ENCODE measurements at places on chromosomes 3 and 15. TPM values are rescaled to one million over a fixed set of nuclear protein-coding genes. Genes with fewer than 3 reads are reported as not detected.
A peak's percentile ranks its signal among the peaks of the same experiment; 100 is the strongest.

Gene FAM107A
- total RNA-seq, result not detected

Gene KLHL6
- 0.67 TPM for total RNA-seq

- no peak for DNase-seq
These were observed 2.8 kb downstream of the HES1 start for GRCh38 chr3:194138732-194139070.

Gene STRIT1
- not detected for total RNA-seq

Gene RASGRF1
- 0.33 TPM for total RNA-seq

Gene LIPH
- 0.38 TPM for total RNA-seq

GRCh38 chr3:170522201-170522600, 63.7 kb downstream of the SLC7A14 start:
- DNase-seq, result no peak

Gene SEMA3B
- 23.9 TPM for total RNA-seq

- no peak for DNase-seq
These were observed 505.6 kb upstream of the THBS1 start for GRCh38 chr15:39075311-39075710.

DNA sequence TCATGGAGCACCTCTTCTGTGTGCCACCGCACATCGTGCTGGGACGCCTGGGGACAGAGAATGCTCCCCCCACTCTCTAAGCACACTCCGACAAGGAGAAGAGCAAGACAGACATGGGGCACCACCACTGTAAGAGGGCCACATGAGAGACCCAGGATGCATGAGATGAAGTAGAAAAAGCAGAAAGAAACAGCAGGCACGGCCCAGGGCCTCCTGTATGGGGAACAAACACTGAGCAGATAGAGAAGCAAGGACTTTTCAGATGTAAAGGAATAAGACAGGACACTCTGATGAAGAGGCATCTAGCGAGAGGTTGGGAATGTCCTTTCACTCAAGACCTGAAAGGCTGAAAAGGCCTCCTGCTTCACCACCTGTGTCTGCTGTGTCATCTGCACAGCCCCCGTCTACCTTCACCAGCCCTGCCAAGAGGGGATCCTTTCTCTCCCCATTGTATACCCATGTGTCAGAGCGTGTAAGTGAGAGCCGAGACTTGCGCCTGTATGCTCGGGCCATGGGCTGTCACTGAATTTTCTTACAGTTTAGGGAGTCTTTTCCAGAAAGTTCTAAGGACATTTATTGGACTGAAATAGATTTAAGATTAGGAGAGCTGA, 125.6 kb downstream of the LRRK1 start:
- no peak for DNase-seq

- DNase-seq, result no peak
These were observed 1.2 kb upstream of the CAV3 start for GRCh38 chr3:8732413-8732812.

Gene AMT
- 1.2 TPM for total RNA-seq

GRCh38 chr15:48925714-48926223, 38.0 kb downstream of the SHC4 start:
- DNase-seq, result peak; percentile 97

GRCh38 chr15:60374628-60375081, 23.1 kb downstream of the ANXA2 start:
- peak; percentile 96 for DNase-seq

Gene GATA2
- total RNA-seq, result not detected

Gene ROBO2
- total RNA-seq, result not detected

DNA sequence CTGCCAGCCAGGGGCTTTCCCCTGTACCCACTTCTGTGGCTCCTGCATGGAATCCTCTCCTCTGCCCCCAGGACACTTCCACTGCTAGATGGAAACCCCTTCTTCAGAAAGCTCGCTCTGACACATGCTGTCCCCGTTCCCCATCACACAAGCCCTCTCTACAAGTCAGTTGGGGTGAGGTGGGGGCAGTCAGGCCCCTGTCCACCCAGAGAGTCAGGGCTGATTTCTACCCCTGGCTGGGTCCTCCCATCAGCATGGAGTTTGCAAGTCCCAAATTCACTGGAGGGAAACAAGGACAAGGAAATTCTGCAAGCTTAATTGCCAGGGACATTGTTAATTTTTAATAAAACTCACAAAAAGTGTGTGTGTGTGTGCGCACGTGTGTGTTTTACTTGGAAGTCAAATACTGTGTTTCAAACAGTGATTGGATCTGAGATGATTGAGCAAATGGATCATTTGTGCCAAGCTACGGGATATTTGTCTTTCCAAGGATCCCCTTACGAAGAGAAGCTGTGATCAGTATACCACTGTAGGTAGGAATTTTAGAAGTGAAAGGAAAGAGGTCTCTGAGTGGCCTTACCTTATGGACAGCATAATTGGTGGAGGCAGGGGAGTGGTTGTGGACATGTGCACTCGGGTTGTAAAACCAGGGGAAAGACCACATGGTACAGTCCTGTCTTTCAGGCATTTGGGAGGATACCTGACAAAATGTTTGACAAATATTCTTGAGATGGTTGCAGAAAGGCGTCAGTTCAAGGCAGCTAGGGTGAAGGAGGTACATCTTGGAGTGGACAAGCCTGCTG, 1.5 kb upstream of the AMOTL2 start:
- DNase-seq, result no peak

GRCh38 chr15:99718421-99718820, 14.8 kb downstream of the LYSMD4 start:
- no peak for DNase-seq

Gene TRPM1
- total RNA-seq, result not detected

DNA sequence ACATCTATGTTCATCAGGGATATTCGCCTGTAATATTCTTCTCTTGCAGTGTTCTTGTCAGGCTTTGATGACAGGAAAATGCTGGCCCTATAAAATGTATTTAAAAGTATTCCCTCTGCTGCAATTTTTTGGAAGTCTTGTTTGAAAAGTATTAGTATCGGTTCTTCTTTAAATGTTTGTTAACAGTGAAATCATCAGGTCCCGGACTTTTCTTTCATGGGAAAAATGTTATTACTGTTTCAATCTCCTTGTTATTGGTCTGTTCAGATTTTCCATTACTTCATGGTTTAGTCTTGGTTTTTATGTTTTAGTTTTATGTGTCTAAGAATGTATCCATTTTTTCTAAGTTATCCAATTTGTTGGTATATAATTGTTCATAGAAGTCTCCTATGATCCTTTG, 225.6 kb downstream of the RBMS3 start:
- DNase-seq, result no peak

Gene NUSAP1
- total RNA-seq, result 3.7 TPM

Gene BLM
- 9.2 TPM for total RNA-seq

Gene INAFM2
- total RNA-seq, result 21.0 TPM

GRCh38 chr3:112074616-112075497, 11.3 kb upstream of the C3orf52 start:
- peak; percentile 100 for DNase-seq

DNA sequence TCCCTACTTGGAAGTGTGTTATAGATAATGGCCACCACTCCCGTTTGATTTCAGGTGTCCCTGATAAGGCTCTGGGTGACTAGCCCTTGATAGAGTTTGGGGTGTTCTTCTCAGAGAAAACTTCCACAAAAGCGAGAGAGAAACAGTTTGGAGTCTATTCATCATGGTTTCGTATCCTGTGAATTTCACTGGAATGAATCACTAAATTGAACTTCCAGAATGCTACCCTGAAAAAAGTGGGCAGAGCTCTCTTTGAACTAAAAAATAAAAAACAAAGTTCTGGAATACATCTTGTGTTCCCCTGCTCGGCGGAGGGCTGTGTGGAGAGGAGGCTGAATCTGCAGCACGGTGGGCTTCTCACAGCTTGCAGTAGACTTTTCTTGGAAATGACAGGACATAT, 52.8 kb upstream of the FAM98B start:
- peak; percentile 4 for DNase-seq

GRCh38 chr15:71601038-71601834, 209.1 kb upstream of the NR2E3 start:
- no peak for DNase-seq

- no peak for DNase-seq
These were observed 906.7 kb downstream of the IGSF11 start for GRCh38 chr3:118127992-118128391.

Gene NRG4
- total RNA-seq, result 0.33 TPM

DNA sequence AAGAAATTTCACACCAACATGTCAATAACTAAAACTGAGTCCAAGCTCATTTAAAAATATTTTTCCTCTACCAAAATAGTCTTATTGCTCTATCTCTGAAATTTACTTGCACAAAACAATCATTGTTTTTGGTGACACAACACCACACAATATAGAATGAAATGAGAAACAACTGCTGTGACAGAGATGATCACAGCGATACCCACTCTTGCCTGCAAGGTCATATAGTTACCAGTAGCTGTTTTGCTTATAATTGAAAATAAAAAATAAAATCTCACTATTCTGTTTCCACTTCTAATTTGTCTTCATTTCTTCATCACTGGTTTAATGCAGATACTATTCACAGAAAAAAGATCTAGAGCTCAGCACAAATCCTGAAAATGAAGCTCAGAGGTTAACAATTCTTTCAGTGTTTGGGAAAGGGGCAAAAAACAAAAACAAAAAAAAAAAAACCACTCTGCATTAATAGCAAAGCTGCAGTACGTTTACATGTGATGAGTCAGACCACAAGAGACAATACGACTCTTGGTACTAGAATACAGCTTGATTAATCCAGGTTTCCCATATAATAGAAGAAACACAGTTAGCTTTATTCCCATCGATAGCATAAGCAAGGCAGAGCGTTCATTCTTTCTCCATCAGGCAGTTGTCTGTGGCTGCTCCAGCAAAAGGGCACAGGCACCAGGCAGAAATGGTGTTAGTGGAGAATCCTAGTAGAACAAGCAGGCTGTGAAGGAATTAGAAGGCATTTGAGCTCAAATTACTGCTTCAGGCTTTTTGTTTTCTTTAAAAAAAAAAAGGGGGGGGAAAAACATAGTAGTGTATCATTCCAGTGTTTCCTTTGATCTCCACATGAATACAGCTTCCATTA, 773 bp downstream of the ANKRD28 start:
- peak; percentile 75 for DNase-seq

- no peak for DNase-seq
These were observed 79.9 kb downstream of the KCNH8 start for GRCh38 chr3:19228167-19228566.

DNA sequence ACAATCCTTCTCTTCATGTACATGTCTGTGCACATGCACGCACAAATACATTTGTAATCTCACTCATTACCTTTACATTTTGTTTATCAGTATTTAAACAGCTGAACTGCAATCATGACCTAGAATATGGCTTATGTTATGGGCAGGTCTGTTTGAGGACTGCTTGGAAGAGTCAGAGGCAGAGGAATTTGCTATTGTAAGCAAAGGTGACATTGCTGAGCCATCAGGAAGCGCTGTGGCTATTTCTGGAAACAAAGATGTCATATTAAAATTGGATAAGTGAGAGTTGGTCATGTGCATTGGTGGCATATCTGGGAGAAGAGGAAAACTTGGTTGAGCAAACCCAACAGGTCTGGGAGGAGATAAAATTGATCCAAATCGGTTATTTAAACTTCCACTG, 41.6 kb downstream of the USF3 start:
- no peak for DNase-seq

- no peak for DNase-seq
These were observed 335.3 kb upstream of the NECTIN3 start for GRCh38 chr3:110736332-110736731.

DNA sequence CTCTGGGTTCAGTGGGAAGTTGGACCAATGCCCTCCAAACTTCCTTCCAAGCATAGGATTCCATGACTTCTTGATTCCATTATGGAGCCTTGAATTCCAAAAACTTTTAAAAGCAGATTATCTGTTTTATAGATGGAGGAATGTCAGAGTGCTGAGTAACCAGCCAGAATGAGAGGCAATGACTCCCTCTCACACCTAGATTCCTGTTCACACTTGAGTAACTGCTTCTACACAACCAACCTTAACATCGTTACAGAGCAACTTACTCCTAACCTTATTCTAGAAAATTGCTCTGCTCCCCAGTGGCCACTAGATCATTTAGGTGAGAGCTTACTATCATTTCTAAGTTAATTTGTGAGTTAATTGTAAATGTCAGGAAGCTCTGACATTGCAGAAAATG, 24.2 kb upstream of the NR2F2 start:
- DNase-seq, result no peak

GRCh38 chr3:123084192-123084591, 17.4 kb downstream of the PDIA5 start:
- DNase-seq, result no peak

Gene MAP2K1
- 29.8 TPM for total RNA-seq

GRCh38 chr3:60847791-60848190, 403.5 kb downstream of the FHIT start:
- no peak for DNase-seq

Gene DPPA2
- total RNA-seq, result not detected

DNA sequence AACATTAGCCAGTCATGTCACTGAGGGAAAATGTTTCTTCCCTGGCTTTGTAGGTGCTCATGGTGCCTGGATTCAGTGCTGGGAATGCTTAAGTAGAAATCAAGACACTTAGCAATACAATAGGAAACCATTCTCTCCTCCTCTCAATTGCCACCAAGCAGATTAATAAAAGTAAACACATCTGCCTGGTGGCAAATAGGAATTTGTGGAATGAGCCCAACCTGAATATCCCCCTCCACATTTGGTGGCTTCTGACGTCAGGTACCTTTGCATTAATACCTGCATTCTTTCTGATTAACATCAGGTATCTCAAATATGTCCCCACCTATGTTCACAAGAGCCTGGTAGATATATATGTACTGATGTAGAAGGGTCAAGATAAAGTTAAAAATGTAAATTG, 42.7 kb downstream of the PPP2R3A start:
- no peak for DNase-seq

All from mammary epithelial cell (primary cell).